Muscle of arm (tissue), 14 donors: ENCODE measurements at places on chromosomes 2 and 18.

DNA sequence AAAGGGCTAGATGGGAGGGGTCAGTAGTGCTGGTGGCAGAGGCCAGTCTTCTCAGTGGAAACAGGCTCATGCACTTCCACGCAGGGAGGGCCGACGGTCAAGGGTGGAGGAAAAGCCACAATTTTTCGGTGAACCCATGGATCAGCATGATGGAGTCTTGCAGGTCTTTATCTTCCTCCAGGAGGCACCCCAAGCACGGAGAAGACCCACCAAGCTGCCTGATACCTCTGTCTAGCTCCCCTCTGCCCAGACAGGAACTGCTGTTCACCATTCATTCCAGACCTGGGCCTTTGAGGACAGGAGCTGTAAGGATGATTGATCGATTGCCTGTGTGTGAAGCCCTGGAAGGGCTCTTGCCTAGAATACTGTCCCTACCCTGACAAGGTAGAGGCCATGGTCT is 2.8 kb upstream of the LRRFIP1 start:
- DNase-seq = no peak

DNA sequence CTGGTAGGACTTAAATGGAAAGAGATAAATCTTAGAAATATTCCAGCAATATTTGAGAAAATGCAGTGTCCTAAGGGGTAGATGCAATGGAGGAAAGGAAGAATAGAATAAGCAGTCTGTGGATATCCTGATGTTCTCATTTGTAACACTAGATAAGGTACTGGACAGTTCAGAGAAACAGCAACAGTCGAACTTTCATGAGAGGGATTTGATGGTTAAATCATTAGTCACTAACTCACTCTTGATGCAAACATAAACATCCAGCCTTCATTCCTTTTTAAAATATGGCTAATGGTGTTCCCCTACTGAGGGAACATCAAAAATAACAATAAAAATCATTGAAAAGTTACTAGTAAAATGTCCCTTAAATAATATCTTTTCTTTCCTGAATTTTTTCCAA is 211.4 kb upstream of the SLC39A10 start:
- DNase-seq = no peak

DNA sequence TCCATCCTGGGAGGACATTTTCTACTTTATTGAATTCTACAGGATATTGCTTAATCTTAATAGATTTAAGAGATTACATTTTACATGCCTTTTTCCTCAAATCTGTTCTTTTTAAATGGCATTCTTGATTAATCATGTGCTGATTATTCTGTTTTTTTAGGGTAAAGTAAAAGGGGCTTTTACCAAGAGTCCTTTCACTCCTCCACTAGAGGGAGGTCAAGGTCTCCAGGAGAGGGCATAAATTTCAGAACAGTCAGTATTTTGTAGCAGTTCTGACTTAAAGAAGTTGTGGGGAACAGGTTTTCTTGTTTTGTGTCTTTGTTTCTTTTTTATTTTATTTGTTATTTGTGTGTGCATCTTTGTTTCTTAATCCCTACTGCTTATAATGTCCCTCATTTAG is 25.4 kb downstream of the WDR75 start:
- peak; percentile 13 for DNase-seq

DNA sequence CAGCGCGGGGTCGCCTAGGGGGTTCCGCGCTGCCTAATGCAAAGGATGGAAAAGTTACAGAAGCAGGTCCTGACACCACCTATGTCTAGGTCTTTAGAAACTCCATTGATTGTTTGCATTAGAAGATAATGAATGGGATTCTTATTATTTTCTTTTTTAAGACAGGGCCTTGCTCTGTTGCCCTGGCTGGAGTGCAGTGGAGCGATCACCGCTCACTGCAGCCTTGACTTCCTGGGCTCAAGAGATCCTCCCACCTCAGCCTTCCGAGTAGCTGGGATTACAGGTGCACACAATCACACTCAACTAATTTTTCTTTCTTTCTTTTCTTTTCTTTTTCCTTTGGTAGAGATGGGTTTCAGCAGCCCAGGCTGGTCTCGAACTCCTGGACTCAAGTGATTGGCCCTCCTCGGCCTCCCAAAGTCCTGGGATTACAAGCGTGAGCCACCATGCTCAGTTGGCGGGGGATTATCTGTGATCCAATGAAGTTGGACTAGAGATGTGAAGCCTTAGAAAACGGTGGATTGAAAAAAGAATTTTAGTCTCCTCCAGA is 761 bp upstream of the IDH1 start:
- DNase-seq = no peak

- no peak for DNase-seq
These were observed 18.9 kb downstream of the GALNT13 start for GRCh38 chr2:153890576-153890975.

- no peak for DNase-seq
These were observed 95.1 kb downstream of the STRN start for GRCh38 chr2:36871068-36871707.
